ENCODE measurements at places on chromosomes 4 and X.
A peak's percentile ranks its signal among the peaks of the same experiment; 100 is the strongest.

DNA sequence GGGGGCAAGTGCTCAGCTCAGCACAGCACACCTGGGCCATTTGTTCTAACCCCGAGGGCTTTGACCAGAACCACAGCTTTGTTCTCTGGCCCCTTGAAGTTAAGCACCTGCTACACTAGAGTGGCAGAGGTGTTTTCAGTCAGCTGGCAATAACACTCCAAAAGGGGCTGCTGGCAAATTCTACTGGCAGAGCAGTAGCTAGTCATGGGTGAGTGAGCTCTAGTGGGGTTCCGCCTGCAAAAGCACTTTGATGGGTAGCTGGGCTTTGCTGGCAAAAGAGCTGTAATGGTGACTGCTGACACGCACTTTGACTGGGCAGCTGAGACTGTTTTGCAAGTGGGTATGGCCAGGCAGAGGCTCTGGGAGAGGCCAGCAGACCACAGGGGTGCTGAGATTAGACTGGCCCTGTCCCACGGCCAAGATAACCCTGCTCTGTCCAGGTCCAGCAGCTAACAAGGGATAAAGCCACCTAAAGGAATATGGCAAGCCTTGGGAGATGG is 65.2 kb upstream of the TENT5D start:
- DNase-seq, result no peak
- no peaks in the 10 kb centered on the region for H3K36me3 ChIP-seq
- H3K4me3 ChIP-seq, result no peak overlapping the region
- no peaks in the 10 kb centered on the region for H3K27me3 ChIP-seq

GRCh38 chr4:108793415-108793814 is 30.6 kb upstream of the ETNPPL start:
- no peaks in the 10 kb centered on the region for H3K27me3 ChIP-seq
- no peak overlapping the region for H3K27ac ChIP-seq
- H3K4me3 ChIP-seq, result no peak overlapping the region
- DNase-seq, result no peak
- H3K36me3 ChIP-seq, result no peaks in the 10 kb centered on the region
- H3K4me1 ChIP-seq, result no peaks in the 10 kb centered on the region

GRCh38 chr4:41935652-41936021 is 408 bp downstream of the TMEM33 start:
- no peak for DNase-seq
- H3K4me3 ChIP-seq, result peak overlapping the region; percentile 96
- peak overlapping the region; percentile 96 for H3K27ac ChIP-seq
- H3K27me3 ChIP-seq, result no peaks in the 10 kb centered on the region

DNA sequence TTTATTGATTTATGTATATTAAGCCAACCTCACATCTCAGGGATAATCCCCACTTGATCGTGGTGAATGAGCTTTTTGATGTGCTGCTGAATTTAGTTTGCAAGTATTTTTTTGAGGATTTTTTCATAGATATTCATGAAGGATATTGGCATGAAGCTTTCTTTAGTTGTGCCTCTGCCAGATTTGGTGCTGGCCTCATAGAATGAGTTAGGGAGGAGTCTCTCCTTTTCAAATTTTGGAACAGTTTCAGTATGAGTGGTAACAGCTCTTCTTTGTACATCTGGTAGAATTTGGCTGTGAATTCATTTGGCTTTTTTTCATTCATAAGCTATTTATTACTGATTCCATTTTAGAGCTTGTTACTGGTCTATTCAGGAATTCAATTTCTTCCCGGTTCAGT is 197.2 kb upstream of the NDST4 start:
- H3K27ac ChIP-seq, result no peak overlapping the region
- no peak for DNase-seq
- H3K4me1 ChIP-seq, result no peaks in the 10 kb centered on the region
- no peaks in the 10 kb centered on the region for H3K27me3 ChIP-seq
- no peaks in the 10 kb centered on the region for H3K36me3 ChIP-seq
